COR-L47 (cell line): ENCODE measurements at places on chromosomes 1 and 21.
A peak's percentile ranks its signal among the peaks of the same experiment; 100 is the strongest.

- DNase-seq: no peak
These were observed 5.2 kb downstream of the S100A10 start for GRCh38 chr1:151988405-151988923.

DNA sequence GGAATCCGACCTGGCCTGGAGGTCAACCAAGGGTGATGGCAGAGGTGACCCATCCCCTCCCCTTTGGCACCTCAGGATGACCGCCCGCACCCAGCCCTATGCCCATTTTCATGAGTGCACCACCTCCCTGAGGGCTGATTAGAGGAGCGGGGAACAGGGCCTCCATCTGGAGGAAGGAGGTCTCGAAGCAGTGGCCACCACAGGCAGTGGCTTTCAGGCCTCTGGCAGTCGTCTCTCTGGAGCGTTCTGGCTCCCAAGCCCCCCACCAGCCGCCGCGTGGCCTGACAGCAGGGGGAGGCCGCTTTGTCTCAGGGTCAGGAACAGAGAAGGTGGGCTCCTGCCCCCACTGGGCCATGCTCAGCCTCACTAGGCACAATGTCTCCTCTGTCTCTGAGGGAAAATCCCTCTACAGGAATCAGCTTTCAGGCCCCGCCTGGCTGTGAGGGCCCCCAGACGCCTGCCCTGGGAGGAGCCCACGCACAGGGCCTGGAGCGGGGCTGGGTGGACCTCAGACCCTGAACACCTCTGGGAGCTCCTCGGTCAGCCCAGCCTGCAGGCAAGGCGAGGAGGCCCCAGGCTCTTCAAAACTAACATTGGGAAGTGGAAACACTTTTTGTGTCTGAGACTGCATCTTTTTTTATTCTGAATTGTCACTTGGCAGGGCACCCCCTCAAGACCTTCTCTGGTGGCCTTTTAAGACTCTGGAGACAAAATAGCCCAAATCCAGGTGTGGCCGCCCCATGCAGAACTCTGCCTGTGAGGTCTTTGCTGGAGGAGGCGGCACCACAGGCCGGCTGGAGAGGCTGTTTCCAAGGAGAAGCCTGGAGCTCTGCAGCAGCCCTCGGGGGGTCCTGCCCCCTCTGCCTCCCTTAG lies 127.7 kb upstream of the ARHGEF16 start:
- DNase-seq: no peak

DNA sequence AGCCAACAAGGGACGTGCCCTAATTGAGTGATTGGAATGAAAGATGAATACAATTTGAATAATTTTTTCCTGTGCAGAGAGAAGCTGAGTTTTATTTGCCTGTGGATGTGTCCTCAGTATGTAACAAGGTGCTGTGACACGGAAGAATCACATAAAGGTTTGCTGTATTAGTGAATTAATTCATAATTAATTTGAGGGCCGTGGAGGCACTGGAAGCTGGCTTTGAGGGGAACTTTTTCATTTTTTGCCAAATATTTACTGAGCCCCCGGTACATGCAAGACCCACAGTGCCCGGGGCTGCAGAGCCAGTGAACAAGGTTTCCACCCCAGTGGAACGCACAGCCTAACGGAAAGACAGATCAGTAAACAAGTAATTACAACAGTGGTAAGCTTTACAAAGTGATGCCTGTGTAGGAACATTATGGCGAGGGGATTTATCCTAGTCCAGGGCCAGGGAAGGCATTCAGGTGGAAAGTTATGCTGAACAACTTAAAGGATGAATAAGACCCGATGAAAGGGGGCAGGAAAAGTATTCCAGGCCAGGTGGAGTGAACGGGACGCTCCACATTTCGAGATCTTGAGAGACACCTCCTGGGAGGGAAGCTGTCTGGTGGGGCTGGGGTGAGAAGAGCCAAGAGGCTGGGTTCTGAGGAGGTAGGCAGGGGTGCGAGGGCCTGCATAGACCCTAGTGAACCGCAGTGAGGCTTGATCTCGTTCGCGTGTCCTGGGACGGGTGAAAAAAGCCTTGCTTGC lies 773 bp upstream of the RCC2 start:
- no peak for DNase-seq

- DNase-seq: peak; percentile 63
These were observed 8.0 kb downstream of the SDHB start for GRCh38 chr1:17045634-17046333.

- no peak for DNase-seq
These were observed 354.6 kb downstream of the MATN1 start for GRCh38 chr1:30368651-30369240.

- no peak for DNase-seq
These were observed 178.7 kb downstream of the MRPL39 start for GRCh38 chr21:25428537-25428936.

DNA sequence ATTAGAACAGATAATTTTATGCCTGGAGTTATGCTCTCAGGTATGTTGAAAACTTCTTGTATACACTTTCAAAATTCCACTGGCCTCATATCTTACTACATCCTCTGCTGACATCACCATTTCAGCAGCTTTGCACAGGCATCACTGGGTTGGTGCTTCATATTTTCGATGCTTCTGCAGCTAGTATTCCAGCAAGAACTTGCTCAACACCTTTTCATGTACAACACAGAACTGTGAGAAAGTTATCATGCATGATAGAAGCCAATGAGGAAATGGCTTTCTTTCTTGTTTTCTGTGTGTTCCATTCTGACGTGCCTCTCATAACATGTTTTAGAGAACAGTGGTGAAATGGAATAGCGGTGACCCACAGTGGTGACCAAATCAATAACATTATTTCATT lies 5.1 kb upstream of the GBP5 start:
- DNase-seq: no peak

GRCh38 chr1:30823969-30824735 lies 66.6 kb upstream of the LAPTM5 start:
- DNase-seq: peak; percentile 96

DNA sequence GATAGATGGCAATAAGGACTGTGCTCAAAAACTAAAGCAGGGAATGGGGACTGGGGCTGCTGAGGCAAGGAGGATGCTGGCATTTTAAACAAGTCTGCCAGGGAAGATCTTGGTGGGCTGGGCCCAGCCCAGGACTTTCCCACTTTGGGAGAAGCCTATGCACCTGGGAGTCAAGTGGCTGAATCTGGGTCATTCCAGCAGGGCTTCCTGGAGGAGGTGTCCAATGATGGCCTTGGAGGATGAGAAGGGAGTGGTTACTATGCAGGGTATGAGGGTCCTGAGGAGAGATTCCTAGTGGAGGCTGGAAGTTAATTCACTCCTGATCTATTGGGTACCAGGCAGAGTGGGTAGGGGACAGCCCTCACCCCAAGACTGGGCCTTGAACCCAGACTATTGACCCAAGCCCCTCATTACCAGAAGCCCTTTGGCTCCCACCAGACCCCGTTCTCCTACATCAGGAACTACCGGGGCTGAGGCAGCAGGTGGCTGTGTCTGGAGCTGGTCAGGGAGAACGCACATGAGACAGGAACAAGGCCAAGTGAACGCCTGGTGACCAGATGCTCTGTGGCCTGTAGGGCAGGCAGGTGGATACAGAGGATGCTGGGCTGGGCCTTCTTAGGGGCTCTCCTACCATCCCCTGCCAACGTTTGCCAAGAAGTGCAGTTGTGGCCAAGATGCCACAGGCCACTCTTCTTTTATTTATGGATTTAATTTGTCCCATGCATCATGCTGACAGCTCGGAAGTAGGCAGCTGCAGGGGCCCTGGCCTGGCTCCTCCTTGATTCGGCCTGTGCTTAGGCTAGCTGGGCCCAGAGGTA lies 18.3 kb upstream of the LRP8 start:
- no peak for DNase-seq

GRCh38 chr1:232174306-232174705 lies 455.6 kb downstream of the SIPA1L2 start:
- DNase-seq: no peak

- DNase-seq: peak; percentile 53
These were observed 38.4 kb downstream of the STPG1 start for GRCh38 chr1:24374891-24375786.

DNA sequence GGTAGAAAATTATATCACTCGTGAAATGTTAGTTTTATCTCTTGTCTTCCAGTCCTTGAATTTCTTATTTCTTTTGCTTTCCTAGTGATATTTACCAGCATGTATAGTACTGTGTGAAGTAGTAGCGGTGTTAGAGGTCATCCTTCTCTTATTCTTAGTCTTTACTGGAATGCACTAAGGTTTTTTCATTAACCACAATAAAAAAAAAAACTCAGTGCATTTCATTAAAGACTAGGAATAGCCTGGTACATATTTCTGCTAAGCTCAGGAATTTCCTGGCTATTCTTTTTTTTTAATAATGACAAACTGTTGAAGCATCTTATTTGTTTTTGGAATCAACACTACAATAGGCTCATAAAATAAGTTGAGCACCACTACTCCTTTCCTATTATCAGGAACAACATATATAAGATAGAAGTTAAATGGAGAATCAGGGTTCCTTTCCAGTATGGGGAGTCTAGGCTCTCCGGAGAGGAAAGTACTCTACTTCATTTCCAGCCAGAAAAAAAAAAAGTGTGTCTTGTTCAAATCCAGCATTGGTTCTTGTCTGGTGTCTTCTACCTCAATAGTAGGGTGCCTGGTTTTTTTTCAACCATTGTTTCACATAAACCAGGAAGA lies 60.0 kb downstream of the TNFSF18 start:
- no peak for DNase-seq
